ENCODE measurements at places on chromosomes 11 and 22.
A peak's percentile ranks its signal among the peaks of the same experiment; 100 is the strongest.

DNA sequence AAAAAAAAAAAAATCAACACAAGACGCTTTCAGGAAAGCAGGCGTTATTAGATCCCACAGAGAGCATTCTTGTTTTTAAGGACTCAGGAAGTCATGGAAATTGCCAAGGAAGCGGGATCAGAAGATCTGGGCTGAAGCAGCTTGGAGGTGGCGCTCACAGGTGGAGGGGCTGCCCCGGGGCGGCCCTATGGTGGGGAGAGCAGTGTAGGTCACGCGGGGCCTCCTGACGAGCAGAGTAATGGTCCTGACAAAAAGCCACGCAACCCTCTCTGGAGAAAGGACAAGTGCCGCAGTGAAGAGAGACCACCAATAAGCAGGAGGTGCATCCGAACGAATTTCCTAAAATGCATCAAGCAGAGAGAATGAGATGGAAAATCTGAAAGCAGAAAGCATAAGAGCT lies 407.0 kb downstream of the BRD1 start:
- peak; percentile 44 for DNase-seq

DNA sequence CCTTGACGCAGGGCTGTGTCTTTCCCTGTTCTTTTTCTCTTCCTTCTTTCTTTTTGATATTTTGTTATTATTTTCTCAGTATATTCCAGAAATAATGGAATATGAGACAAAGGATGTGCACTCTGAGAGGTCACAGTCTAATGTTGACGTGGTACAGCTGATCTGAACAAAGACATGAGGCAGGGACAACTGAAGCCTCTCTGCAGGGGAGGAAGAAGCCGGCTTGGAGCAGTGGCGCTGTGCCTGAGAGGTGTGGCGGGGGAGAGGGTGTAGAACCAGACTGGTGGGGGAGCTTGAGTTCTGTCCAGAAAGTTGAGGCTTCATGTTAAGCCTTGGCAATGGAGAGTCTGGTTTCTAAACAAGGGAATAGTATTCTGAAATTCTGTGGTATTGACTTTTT lies 34.7 kb downstream of the ADAMTS15 start:
- DNase-seq: no peak

- no peak for DNase-seq
Observed at GRCh38 chr11:96073536-96073935, 149.6 kb upstream of the MTMR2 start.

DNA sequence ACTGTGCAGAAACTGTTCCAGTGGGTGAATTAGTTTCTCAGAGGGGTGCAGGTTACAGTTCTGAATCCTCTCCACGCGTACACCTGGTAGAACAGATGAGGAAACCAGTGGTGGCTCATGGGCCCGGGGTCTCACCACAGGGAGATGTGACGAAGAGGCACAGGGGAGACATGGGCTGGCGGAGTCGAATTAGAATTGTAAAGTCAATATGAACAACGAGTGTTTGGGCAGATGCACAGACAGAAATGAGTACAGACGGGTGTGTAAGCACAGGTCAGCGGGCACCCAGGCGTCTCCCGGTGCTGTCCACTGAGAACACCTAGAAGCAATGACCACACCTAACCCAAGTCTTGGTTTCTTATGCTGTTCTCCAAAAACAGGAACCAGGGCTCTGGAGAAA lies 41.8 kb downstream of the GNB1L start:
- DNase-seq: no peak

DNA sequence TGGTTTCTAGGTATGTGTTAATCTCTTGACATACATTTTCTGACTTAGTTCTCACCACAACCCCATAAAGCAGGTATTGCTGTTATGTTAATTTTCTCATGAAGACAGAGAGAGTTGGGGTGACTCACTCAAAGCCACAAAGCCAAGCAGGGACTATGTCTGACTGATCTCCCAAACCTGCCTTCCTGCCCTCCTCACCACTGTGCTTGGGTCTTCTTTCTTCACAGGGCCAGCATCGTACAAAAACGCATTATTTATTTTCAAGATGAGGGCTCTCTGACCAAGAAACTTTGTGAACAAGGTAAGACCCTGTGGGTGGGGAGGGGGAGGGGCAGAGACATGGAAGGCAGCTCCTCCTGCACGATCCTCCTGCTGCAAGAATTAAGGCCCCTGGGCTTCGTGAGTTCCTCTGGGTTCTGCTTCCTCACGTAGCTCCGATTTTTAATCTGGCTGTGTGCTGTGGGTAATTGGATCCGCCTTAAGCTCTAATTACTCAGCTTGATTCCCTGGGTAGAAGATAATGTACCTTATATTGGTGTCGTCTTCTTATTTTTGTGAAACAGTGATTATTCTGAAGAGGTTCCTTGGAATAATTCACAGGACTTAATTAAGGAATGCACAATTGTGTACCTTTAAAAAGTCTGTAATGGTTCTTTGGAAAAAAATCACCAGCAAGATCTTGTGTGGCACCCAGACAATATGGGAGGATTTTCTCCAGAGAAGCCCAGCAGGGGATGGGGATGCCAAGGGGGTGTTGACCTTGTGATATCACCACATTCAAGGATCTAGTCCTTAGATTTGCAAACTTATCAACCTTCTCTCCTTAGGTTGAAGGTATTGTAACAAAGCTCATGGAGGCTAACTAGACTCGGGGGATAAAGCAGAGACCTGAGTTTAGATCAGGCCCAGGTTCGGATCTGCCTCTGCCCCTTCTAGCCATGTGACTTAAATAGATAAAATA lies 112.9 kb downstream of the SPON1 start:
- DNase-seq: peak; percentile 76

DNA sequence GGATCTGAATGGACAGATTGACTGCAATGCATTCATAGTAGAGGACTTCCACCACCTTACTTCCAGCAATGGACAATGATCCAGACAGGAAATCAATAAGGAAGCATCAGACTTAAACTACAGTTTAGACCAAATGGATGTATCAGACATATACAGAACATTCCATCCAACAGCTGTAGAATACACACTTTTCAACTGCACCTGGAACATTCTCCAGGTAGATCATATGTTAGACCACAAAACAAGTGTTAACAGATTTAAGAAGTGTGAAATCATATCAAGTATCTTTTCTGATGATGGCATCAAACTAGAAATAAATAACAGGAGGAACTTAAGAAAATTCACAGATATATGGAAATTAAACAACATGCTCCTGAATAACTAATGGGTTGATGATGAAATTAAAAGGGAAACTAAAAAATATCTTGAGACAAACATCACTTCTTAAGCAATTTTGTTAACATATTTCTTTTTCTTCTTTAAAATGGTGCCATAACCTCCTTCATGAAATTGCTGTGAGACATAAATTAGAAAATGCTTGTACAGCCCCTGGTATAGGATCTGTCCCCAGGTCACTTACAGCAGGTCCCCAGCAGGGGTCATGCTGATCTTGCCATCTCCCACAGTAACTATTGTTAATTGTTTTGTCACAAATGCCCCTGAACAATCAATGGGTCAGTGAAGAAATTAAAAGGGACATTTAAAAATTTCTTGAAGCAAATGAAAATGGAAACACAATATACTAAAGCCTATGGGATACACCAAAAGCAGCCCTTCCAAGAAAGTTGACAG lies 100.0 kb upstream of the OR4B1 start:
- DNase-seq: no peak

- no peak for DNase-seq
Observed at GRCh38 chr22:21571679-21572078, 4.2 kb downstream of the UBE2L3 start.

DNA sequence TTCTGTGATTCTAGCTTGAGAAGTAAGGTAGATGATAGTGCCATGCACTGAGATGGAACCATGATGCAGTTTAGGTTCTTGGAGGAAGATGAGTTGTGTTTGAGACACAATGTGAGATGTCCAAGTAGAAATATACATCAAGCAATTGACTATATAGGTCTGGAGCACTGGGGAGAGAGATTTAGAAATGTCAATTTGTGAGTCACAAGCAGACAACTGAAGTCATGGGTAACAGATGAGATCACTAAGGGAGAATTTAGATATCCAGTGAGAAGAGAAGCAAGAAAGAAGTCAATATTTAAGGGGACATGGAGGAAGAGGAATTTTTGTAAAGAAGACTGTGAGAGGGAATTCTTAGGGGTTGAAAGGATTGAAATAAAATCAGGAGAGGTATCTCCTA lies 65.1 kb upstream of the RRAS2 start:
- DNase-seq: no peak

- DNase-seq: no peak
Observed at GRCh38 chr11:34630544-34630943, 9.7 kb downstream of the EHF start.

DNA sequence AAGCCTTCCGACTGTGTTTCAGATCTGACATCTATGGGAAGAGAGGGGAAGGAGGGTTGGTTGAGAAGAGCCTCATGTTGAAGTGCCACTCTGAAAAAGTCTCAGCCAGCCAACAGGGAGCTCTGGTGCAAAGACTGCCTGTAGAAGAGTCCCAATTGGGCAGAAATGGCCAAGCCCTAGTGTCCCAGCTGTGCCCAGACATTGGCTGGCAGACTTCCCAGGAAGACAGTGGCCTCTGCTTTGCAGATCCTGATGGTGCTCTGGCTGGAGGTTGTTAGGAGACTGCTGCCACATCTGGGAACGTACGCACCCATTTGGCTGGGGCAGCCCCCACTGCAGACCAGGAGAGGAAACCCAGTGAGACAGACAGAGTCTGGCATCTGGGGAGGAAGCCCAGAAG lies 3.2 kb upstream of the PLA2G3 start:
- DNase-seq: no peak

DNA sequence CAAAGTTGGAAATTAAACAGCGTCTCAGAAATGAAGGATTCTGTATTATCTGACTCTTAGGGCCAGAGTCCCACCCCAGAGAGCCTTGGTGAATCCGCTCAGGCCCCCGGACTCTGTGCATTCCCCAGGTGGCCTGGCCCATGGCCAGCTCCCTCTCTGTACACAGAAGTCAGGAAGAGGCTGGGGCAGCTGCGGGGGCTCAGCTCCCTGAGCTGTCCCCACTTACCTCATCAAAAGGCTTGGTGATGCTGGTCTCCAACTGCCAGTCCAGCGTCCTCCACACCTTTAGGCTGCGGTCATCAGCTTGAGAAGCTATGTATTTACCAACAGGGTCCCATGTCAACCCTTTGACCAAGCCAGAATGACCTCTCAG lies 35.0 kb downstream of the HIRA start:
- DNase-seq: no peak

- DNase-seq: no peak
Observed at GRCh38 chr11:36360318-36360717, 64.2 kb downstream of the PRR5L start.

DNA sequence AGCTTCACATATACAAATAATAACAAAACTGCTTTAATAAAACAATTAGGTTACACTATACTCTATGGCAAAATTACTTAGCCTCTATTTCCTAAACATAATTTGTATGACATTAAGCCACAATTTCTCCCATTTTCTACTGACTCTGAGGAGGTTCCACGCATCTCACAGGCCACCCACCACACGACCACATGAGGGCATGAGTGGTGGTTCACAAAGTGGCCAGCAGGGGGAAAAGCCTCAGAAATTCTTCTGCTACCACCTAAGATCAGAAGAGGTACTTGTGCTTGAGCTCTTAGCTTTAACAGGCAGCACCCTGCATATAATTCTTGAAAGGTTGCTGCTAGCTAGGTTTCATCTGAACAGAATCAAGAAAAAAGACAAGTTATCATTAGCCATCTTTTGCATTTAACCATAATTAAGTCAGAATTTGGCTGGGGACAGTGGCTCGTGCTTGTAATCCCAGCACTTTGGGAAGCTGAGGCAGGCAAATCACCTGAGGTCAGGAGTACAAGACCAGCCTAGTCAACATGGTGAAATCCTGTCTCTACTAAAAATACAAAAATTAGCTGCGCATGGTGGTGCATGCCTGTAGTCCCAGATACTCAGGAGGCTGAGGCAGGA lies 7.7 kb downstream of the LPXN start:
- peak; percentile 89 for DNase-seq

DNA sequence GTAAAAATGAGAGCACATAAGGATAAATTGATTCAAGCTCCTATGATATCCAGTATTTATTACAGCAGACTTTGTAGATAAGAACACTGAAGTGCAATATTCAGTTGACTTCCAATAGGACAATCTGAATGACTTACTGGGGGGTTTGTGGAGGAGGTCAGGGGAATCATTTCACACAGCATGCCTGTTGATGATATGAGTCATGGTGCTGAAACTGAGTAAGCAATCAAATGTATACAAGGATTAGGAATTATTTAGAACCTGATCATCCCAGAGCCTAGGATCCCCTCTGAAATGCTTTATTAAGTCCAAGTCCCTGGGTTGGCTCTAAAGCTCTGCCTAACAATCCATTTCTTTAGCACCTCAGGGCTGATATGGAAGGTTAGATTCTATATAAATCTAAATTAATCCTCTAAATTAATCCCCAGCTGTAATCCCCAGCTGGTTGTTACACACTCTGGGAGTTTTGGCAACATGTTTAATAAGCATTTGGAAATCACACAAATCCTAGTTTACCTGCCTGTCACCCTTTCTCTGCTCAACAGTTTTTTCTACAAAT lies 326.4 kb downstream of the GUCY1A2 start:
- DNase-seq: no peak

DNA sequence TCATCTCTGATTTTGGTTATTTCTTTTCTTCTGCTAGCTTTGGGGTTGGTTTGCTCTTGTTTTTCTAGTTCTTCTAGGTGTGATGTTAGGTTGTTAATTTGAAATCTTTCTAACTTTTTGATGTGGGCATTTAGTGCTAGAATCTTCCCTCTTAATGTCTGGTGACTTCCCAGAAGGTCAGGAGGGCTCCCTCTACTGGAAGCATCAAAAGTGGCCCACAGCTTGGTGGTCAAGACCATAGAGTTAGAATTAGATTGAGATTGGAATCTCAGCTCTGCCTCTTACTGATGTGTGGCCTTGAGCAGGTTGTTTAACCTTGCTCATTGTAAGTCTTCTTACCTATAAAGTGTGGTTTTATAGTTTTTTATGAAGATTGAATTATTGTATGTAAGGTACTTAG lies 99.3 kb downstream of the FDX1 start:
- no peak for DNase-seq

GRCh38 chr11:104134745-104135144 lies 29.2 kb downstream of the PDGFD start:
- DNase-seq: no peak

DNA sequence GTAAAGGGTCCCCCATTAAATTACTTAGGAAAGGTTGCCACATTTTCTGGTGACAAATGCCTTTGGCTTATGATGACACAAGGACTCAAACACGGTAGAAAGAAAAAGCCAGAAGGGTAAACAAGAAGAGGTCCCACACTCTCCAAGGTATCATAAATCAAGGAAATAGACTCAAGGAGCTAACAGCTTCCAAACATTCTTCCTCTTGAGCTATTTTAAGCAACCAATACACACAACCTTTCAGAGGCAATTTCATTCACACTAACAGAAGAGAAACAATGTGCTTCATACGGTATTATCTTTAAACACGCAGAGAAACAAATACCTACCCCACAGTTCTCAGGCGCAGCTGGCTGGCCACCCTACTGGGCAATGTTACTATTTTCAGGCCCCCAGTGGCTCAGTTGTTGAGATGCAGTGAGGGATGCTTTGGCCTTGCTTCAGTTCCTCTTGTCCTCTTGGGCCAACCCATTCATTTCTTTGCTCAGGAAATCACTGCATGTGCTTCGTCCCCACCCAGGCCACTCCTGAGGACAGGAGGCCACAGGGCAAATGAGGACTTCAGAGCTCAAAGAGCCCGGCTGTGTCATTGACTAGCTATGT lies 15.8 kb downstream of the ABTB2 start:
- DNase-seq: no peak

GRCh38 chr11:73072935-73073481 lies 69.1 kb downstream of the FCHSD2 start:
- DNase-seq: no peak

Data from activated effector memory CD4-positive, alpha-beta T cell treated with anti-CD3 and anti-CD28 coated beads, Interleukin-2, amount 50 U/mL, for 16 hours (primary cell).